ENCODE measurements at places on chromosomes 16 and 17.

DNA sequence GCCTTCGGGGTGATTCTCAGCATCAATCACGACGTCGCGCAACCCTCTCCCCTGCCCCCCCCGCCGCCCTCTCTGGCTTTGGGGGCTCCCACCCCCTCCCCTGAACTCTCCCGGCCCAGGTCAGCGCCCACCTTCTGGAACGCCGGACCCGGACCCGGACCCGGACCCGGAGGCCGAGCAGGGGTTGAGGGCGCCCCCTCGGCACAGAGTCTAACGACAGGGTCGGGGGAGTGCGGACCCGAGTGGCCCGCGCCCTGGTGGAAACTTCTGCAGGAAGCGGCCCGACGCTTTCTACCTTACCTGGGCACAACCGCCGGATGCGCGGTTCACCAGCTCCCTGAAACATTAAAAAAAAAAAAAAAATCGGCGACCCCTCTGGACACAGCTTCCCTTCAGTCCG, 16.2 kb downstream of the SALL1 start:
- no peak for DNase-seq

DNA sequence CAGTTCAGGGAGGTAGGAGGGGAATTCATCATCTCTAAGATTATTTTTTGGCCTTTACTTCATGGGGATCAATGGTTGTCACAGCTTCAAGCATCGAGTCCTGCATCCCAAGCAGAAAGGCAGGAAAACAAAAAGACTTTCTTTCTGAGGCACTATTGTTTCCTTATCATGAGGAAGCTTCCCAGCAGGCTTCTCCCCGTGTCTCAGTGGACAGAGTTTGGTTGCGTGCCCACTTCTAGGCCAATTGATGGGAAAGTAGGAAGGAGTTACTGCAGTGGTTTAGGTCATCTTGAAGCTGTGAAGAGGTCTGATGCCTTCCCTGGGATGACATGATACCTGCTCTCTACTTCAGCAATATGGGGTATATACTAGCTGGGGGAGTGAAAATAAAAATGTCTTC, 175.3 kb upstream of the CDH13 start:
- no peak for DNase-seq

GRCh38 chr16:30416624-30417528, 9.5 kb downstream of the ZNF771 start:
- DNase-seq: no peak

DNA sequence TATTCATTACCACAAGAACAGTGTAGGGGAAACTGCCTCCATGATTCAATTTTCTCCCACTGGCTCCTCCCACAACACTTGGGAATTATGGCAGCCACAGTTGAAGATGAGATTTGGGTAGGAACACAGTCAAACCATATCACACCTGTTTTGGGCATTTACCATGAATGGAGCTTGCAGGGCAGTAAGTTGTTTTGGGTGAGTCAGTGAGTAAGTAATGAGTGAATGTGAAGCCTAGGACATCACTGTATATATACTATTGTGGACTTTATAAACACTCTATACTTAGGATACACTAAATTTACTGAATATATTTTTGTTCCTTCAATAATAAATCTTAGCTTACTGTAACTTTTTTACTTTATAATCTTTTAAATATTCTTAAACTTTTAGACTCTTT, 48.1 kb downstream of the TBC1D26 start:
- no peak for DNase-seq

DNA sequence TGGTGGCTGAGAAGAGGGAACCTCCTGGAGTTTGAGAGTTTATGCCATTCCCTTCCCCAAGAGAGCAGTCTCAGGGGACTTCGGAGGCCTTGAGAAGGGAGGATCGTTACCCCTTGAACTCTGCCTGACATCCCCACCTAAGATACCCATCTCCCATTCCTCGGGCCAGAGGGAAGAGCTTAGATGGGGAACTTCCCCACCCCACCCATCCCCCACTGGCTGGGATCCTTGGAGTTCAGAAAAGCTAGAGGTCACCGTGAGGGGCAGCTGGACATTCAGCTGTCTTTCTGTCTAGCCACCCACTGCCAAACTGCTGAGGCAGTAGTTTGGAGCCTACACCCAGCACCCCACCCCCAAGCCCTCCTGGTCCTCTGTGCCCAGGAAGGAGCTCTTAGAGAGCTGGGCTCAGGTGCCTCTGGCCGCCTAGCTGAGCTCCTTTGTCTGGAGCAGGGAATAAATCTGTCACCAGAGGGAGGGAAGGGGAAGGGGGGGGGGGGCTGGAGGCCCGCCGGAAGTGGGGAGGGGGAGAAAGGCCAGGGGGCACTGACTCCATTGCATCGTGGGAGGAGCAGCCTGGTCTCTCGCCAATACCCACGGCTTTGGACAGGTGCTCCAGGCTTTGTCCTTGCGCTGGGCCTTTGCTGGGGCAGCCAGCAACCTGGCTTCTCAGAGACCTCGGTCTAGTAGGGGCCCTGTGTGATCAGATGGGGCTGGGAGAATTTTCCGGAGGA, 1.0 kb downstream of the HSD11B2 start:
- DNase-seq: no peak

DNA sequence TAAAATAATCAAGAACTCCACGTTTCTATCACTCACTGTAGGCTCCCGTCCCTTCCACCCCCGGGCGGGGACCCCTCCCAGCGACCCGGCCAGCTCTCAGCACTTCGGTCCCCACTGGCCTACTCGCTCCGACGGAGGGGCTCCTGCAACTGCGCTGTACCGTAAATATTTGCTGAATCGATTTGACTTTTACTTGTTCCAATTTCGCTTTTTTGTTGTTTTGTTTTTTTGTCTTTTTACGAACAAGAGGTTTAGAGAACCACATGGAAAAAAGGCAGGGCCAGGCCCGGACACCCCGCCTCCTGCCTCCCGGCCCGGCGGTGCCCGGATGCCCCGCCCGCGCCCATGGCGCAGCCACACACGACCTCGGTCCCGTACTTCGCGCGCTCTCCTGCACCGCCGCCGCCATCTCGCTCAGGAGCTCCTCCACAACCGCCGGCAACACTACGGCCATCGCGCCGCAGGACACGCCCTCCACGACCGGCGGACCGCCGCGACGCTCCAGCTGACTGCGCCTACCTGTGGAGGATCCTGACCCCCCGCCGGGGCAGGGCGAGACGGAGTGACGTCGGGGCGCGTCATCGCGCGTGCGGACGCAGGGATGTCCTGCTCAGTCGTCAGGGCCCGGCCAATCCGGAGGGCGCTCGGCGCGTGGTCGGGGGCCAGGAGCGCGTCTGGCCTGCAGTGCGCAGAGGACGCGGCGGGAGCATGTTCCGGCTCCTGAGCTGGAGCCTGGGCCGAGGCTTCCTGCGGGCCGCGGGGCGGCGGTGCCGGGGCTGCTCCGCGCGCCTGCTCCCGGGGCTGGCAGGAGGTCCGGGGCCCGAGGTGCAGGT, at the start of the genes TTC19 and ZSWIM7:
Gene TTC19, plus strand, starts transcription at position 684 of the 833 bp plus-strand sequence. Its CDS starts 25 bp downstream, at position 709.
Gene ZSWIM7, minus strand, starts transcription at position 564 of the 833 bp plus-strand sequence. Its CDS starts 110 bp downstream, at position 454.
- DNase-seq: peak; percentile 90

- DNase-seq: no peak
Measured at GRCh38 chr17:48375356-48375755, 54.7 kb downstream of the SKAP1 start.

GRCh38 chr16:73464834-73465233, 416.9 kb upstream of the ZFHX3 start:
- no peak for DNase-seq

DNA sequence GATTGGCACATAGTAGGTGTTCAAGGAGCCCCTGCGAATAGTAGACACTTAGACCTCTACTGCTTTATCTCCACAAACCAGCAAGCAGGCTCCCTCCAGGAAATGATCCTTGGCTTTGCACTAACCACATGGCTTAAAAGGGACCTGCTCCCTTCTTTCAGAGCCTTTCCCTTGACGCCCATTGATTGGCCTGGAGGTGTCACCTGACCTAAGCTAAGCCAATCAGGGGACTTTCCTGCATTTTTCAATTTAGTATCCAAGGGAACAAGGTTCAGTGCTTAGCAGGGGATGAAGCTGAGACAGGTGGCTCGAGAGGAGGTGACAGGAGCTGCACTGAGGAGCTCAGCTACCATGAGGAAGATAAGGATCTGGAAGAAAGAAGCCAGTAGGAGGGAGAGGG, 52.8 kb downstream of the CLEC19A start:
- DNase-seq: no peak

DNA sequence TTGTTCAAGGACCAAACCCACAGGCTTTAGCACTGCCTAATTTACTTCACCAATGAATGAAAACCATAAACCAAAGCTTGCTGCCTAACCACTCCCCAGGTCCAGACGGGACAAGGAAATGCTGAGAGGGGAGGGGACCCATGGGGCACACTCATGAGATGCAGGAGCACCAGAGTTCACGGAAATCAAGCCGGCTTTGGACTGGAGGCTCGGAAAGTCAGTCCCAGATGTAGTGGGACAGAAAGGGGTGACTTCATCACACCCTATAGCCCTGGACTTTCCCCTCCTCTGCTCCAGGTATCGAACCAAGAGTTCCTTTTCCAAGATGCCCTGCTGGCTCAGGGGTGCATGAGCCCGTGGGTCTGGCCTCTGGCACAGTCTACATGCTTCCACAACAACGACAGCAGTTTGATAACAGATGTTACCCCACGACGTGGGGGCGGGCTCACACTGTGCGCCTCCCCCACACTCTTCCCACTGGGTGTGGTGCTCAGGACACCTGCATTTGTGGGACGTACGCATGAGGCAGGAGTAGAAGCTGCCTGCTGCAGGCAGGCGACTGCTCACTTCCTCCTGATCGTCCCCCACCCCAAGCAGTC, 63.2 kb downstream of the AMFR start:
- DNase-seq: no peak

DNA sequence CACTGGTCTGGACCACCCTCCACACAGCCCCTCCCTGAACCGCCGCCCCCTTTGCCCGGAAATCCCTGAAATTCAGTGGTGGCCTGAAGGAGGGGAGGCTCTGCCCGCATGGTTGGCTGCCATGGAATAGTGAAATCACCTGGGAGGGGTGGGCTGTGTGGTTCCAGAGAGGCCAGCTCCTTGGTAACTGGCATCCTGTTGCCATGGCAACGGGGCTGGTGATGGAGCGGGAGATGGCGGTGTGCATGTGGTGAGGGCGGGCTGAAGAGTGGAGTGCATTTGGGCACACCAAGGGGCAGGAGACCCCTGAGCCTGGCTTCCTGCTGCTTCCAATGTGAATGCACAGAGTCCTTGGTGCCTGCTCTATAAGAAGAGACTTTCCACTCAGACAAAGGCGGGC, 2.4 kb downstream of the EFNB3 start:
- no peak for DNase-seq

- DNase-seq: peak; percentile 47
Measured at GRCh38 chr17:28725166-28725659, 820 bp downstream of the TLCD1 start.

GRCh38 chr16:87297918-87298631, 19.1 kb downstream of the C16orf95 start:
- no peak for DNase-seq

GRCh38 chr17:34125921-34126320, 129.2 kb upstream of the CCL2 start:
- no peak for DNase-seq

GRCh38 chr16:31350275-31351005, 4.5 kb upstream of the ITGAX start:
- no peak for DNase-seq

DNA sequence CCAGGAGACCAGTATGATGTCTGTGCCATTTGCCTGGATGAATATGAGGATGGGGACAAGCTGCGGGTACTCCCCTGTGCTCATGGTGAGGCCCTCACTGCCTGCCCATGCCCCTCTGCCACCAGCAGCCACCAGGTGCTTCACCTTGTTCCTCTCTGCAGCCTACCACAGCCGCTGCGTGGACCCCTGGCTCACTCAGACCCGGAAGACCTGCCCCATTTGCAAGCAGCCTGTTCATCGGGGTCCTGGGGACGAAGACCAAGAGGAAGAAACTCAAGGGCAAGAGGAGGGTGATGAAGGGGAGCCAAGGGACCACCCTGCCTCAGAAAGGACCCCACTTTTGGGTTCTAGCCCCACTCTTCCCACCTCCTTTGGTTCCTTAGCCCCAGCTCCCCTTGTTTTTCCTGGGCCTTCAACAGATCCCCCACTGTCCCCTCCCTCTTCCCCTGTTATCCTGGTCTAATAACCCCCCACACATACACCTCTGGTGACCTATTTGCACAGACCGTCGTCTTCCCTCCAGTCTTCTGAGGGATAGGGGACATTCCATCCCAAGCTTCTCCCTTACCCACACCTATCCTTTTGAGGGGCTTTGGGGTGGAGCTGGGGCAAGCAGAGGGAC, 3.7 kb downstream of the PFN1 start:
- no peak for DNase-seq

DNA sequence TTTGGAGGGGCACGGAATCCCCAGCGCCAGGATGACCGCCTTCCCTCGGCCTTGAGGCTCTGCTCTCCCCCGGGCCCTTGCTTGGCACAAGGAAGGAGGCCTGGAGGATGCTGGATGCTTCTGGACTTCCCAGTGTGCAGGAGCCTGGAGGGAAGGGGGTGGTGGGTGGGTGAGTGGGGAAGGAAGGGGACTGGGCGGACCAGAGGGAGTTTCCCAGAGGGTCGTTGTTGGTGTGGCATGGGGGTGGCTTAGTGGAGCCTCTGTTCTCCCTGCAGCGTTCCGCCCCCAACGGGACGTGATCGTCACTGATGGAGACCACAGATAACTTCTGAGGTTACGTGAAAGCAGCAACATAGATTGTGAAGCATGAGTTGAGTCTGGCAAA, 140.0 kb downstream of the IRF8 start:
- DNase-seq: no peak

DNA sequence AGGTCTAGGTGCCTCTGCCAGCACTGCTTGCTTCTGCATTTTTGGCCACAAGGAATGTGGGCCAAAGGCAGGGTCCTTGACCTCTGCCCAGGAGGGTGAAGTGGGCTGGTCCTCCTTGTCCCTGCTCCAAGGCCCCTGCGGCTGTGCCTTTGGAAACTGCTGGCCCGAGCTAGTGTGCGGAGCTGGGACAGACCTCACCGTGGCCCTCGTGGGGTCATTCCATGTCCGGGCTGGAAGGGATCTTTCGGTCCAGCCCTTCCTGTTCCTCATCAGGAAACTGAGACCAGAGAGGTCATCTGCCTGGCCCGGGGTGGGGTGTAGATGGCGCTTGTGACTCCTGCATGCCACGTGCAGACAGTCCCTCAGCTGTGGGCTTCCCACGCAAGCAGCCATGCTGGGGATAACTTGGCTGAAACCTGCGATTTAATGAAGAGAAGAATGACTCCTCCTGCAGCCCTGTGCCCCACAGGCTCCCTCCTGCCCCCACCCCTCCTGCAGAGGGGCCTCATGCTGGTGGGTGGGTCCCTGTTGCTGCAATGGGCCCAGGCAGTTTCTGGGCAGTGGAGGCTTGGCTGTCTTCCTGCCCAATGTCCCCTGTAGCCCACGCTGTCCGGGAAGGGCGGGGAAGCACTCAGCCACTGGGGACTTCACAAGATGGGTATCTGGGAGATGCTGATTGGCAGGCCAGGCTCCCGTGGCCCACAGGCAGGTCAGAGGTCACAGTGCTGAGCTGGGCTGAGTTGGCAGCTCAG, 245.2 kb downstream of the SEC14L1 start:
- DNase-seq: no peak

DNA sequence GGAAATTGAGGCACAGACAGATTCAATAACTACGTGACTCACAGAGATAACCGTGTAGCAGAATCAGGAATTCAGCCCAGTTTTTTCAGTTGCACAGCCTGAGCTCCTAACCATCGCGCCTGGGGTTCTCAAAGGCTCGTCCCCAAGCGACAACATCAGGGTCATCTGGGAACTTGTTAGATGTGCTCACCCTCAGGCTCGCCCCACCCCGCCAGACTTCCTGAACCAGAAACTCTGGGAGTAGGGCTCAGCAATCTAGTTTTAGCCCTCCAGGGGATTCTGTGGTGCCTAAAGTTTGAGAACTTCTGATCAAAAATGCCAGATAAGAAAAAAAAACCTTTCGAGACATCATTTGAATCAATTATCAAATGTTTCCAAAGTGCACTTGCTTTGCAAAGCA, 559.8 kb downstream of the WWOX start:
- DNase-seq: no peak

GRCh38 chr17:37130984-37131446, 182.3 kb downstream of the AATF start:
- DNase-seq: no peak

Data from brain microvascular endothelial cell (primary cell).